ENCODE measurements at places on chromosomes 7 and 10.

DNA sequence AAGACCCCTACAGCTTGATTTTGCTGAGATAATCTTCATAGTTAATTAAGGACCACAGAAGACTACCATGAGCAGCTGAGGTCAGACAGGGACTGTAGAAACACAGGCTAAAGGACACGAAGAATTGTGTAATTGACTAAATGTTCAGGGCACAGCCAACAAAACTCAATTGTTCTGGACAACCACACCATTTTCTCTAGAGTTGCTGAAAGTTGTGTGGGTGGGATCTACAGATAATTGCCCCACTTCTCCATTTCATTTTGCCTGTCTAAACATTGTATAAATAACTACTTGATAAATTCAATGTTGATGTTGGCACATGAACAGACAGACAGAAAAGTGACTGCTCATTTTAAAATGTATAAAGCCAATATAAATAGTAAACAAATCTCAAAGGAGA is 39.0 kb upstream of the SLC16A12 start:
- DNase-seq: no peak

DNA sequence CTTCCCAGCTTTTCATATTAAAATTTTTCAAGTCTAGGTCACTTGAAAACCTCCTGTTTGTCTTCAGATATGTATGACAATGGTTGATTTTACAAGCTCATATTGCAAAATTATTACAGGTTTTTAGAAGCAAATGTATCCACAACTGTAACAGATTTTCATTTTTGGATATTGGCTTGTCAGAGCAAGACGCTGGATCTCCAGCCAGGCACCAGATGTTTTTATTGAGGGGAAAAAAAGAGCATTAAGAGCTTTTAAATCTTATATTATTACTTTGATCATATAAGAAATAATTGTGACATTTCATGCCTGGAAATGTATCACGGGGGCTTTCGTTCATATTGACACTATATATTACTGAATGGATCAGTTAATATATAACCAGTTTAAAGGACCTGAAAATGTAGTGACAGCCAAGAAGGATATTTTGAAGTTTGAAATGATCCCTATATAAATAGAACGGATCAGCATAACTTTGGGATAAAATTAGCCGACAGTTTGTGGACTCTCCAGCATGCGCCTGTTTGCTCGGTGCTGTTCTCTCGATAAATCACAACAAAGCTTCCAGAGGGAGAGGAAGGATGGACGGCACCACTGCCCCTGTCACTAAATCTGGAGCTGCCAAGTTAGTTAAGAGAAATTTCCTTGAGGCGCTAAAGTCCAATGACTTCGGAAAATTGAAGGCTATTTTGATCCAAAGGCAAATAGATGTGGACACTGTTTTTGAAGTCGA is at the start of gene ASB4:
Gene ASB4 (plus strand): TSS at position 553 of the 733 bp plus-strand sequence. CDS start 29 bp downstream, at position 582.
- DNase-seq: no peak

DNA sequence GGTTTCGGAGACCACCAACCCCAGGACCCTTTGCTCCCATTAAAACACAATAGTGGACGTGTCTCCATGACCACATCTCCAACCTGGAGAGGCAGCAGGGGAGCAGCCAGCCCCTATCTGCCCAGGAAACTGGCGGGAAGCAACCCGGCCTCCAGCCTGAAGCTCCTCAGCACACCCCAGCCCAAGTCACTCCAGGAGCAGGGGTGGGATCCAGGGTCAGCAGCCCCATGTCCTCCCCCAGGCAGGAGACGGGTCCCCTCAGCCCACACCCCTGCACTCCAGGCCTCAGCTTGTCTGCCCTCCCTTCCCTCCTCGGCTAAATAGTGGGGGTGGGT is 601 bp downstream of the ADAM8 start:
- DNase-seq: no peak

GRCh38 chr7:106778656-106779250 is 86.3 kb upstream of the PIK3CG start:
- no peak for DNase-seq

- no peak for DNase-seq
These were observed 26.8 kb upstream of the NPS start for GRCh38 chr10:127522298-127522697.

DNA sequence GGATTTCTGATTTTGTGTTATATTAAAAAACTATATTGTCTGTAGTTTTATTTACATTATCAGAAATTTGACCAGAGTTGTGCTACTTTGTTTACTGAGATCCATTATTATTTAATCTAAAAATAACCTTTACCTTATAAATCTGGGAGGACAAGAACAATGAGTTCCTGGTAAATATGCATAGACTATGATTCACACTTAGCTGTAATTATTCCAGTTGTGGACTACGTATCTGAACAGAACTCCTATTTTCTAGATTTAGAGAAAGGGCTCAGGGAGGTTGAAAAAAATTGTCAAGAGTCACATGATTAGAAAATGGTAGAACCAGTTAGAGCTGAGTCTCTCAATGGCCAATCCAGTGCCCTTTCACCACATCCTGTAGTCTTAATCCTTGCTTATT is 4.2 kb upstream of the GPR158 start:
- DNase-seq: no peak

All from NCI-H2029 (cell line).